ENCODE measurements at places on chromosomes 3 and 15. TPM values are rescaled to one million over a fixed set of nuclear protein-coding genes. Genes with fewer than 3 reads are reported as not detected.

MUC20 gene
- not detected for total RNA-seq

RARB gene
- 35.0 TPM for total RNA-seq

STAC gene
- total RNA-seq: 29.0 TPM

ONECUT1 gene
- total RNA-seq: not detected

MAP1A gene
- 0.84 TPM for total RNA-seq

ARPIN gene
- total RNA-seq: 12.8 TPM

AMOTL2 gene
- 127 TPM for total RNA-seq

ABTB1 gene
- 4.7 TPM for total RNA-seq

ARNT2 gene
- total RNA-seq: not detected

GABRR3 gene
- not detected for total RNA-seq

CMC1 gene
- 11.2 TPM for total RNA-seq

VGLL3 gene
- total RNA-seq: 2.5 TPM

SLC35G2 gene
- total RNA-seq: 16.1 TPM

Data from mammary microvascular endothelial cell (primary cell).